ENCODE measurements at places on chromosomes 11 and 22. TPM values are rescaled to one million over a fixed set of nuclear protein-coding genes. Genes with fewer than 3 reads are reported as not detected.

Gene KLHL35
- total RNA-seq = 15.3 TPM

Gene OR52H1
- not detected for total RNA-seq

Gene SPINDOC
- 18.1 TPM for total RNA-seq

Gene TREH
- not detected for total RNA-seq

Gene UQCR10
- total RNA-seq = 40.6 TPM

Gene TNNI2
- not detected for total RNA-seq

Gene USH1C
- total RNA-seq = not detected

Gene GGA1
- total RNA-seq = 34.8 TPM

Gene HSPB2
- 0.36 TPM for total RNA-seq

Gene SLC1A2
- total RNA-seq = 0.81 TPM

Measured in cardiac atrium fibroblast (primary cell).